Activated CD4-positive, alpha-beta T cell treated with anti-CD3 and anti-CD28 coated beads for 4 hours (primary cell): ENCODE measurements at places on chromosomes 11 and 22.

DNA sequence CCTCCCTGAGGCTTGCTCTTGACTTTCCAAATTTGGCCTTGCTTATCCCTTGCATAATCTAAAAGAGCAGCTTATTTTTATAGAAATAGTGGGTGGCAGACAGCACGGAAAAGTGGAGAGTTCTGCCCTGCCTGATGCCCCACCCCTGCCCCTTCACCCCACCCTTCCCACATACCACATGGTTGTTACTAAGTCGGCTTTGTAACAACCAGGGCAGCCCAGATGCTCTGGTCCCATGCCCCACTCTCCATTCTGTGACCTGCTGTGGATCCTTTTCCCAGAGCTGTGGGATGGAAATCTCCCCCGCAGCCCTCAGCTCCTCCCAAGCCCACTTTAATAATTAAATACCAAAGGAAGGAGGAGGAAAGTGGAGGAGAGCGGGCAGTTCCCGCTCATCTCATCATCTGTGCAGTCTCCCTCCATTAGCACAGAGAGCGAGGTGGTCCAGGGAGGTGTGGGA is 10.9 kb downstream of the MRGPRF start:
- DNase-seq = no peak

DNA sequence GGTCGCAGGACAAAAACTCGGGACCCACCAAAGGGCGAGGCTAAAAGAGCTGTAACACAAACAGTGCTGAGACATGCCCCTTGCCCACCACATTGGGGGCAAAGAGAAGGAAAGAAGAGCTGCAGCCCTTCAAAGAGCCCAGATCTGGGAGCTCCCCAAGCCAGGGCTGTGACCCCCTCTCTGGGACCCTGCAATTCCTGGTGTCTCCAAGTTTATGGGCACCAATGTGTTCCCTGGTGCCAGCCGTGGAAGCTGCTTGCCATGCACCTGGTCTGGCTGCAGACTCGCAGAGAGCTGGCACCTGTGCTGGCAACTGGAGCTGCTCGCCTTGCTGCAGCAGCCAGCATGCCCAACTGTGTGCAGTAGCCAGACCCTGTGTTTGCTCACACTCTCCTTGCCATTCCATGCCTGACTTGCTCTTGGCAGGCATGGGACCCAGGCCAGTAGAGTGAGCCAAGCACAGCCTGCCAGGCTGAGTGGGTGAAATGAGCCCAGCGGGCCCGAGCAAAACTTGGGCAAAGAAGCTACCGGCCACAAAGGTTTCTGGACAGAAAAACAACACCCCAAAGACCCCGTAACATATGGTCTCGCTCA is 16.0 kb downstream of the RRP8 start:
- no peak for DNase-seq

- DNase-seq = no peak
Observed at GRCh38 chr11:93668171-93668570, 6.7 kb downstream of the CEP295 start.

DNA sequence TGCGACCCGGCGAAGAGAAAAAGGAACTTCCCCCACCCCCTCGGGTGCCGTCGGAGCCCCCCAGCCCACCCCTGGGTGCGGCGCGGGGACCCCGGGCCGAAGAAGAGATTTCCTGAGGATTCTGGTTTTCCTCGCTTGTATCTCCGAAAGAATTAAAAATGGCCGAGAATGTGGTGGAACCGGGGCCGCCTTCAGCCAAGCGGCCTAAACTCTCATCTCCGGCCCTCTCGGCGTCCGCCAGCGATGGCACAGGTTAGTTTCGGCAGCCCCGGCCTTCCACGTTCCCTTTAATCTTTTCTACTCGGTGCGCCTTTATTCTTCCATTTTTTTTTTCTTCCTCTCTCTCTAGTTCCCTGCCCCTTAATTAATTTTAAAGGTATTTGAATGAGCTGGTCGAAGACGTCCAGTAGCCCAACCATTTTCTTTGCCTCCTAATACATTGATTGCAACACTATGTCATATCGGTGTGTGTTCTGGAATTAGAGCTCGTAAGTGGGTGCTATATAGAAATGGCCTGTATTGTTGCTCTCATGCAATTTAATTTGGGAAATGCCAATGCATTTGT is 537 bp downstream of the EP300 start:
- DNase-seq = peak; percentile 14

DNA sequence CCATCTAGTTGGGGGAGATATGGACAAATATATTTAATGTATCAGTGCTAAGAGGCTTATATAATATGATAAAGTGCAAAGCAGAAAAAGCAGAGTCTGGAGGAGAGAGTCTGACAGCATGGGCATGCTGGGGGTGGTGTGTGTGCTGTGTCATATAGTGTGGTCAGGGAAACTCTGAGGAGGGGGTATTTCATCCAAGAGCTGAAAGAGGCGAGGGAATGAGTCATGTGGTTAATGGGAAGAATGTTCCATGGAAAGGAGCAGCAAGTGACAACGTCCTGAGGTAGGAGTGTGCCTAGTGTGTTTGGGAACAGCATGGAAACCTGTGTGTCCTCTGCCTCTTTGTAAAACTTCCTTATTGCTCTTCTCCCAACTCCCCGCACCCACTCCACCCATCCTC is 38.0 kb downstream of the EIF3F start:
- DNase-seq = no peak

DNA sequence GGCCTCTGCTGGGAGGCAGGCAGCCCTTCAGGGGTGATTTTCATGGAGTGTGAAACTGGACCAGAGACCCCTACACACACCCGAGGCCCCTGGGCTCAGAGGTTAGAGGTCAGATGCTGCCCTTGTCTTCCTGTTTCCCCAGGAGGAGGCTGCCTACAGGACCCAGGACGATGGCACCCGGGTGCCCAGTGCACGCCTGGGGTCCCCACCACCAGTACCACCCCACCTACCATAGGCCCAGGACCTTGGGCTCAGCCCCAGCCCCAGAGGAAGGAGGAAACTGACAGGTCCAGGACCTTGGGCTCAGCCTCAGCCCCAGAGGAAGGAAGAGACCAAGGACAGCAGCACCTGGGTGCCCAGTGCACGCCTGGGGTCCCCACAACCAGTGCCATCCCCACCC is 79.2 kb downstream of the BRD1 start:
- no peak for DNase-seq

DNA sequence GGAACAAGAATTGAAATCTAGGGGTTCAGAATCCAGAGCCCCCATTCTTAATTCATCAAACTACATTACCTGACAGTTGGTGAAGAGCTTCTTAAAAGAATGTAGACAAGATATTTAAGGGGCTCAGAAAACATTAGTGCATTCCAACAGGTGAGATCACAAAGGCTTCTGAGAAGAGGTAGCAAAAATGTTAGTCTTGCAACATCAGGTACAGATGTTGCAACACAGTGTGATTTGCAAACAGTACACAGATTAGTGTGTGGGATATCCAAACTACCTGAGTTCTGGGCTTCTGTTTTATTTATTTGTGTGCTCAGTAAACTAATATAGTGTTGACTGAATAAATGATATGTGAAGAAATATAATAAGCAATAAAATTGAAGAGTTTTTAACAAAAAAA is 11.8 kb downstream of the CASP4 start:
- DNase-seq = no peak

DNA sequence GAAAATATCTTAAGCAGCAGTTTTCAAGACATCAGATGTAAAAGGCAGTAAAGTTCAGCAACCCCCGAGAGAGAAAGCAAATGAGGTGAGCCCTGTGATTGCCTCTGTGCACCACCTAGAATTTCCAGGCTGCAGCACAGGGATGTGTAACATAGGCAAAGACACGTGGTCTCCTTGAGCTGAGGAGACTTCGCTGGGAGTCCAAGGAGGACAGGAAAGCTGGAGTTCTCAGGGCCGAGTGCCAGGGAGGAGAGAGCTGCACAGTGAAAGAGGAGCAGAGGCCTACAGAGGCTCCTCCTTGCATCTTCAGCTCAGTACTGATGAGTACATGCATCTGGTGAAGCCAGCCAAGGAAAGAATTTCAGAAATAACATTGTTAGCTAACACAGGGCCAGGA is 17.6 kb upstream of the TOLLIP start:
- DNase-seq = no peak

DNA sequence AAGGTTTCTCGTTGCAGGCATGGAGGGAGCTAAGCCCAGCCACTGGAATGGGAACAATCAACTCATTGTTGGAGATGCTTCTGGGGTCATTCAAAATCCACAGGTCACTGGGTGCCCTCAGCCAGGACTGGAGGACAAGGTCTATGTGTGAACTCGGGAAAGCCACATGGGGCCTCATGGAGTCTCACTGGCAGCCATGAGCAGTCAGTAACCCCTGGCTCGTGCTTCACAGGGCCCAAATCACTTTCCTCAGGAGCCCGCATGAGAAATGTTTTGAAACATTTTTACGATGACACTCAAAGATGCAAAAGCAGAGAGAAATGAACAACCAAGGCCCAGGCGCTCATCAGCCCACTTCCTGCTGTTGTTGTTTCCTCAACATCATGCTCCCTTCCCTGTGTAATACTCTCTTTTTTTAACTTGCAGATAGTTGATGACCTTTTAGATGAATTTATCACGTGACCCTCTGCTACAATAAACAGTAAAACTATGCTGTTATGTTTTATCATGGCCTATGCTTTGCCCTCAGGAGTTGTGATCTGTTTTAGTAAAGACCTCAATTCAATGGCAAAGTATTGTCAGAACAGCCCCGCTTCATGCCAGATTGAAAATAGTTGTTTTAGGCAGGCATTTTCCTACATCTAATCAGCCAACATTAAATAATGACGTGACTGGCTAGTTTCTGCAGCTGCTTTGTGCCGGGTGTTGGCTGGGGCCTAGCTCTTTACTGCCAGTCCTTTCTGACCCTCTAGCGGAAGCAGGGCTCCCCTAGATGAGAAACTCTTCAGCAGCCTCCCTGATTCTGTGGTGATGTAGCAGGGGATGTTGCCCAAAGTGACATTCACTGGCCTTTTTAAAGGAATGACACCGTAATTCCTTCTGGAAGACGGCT is 39.7 kb downstream of the ADAMTS15 start:
- no peak for DNase-seq

GRCh38 chr22:47563406-47564157 is 801.1 kb downstream of the TBC1D22A start:
- DNase-seq = no peak

GRCh38 chr22:29706486-29706885 is 13.3 kb upstream of the CABP7 start:
- no peak for DNase-seq

DNA sequence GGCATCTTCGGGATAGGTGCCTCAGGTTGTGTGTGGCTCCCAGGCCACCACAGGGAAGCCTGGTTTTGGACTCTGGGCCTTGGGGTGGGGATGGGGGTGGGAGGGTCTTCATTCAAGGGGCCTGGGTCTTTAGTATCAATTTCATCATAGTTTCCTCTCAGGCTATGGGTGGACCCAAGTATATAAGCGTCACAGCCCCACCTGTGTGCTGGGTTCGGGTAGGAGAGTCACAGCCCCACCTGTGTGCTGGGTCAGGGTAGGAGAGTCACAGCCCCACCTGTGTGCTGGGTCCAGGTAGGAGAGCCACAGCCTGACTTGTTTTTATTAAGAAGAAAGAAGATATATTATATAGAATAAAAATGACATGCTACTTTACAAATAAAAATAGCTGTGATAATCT is 422.1 kb downstream of the BRD1 start:
- DNase-seq = no peak

- DNase-seq = no peak
Observed at GRCh38 chr11:97722721-97723120, 1298.0 kb upstream of the CNTN5 start.

- no peak for DNase-seq
Observed at GRCh38 chr11:69406060-69406459, 75.4 kb upstream of the LINC01488 start.

DNA sequence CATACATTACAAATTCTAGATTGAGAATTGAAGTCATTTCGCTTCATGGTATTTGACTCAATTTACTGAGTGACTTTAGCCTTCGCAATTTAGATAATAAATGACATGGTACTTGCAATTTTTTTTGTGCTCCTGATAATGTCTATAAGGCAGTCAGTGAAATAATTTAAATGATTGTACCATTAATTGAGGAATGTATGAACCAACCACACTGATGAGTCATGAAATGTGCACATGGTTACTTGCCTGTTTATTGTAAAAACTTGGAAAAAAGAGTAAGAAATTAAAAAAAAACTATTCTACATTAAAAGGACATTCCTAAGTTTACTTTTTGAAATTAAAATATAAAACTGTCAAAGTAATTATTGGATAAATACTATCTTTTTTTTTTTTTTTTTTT is 43.3 kb downstream of the DNAJC24 start:
- DNase-seq = no peak

GRCh38 chr11:119533921-119534736 is 111.2 kb upstream of the THY1 start:
- peak; percentile 28 for DNase-seq

DNA sequence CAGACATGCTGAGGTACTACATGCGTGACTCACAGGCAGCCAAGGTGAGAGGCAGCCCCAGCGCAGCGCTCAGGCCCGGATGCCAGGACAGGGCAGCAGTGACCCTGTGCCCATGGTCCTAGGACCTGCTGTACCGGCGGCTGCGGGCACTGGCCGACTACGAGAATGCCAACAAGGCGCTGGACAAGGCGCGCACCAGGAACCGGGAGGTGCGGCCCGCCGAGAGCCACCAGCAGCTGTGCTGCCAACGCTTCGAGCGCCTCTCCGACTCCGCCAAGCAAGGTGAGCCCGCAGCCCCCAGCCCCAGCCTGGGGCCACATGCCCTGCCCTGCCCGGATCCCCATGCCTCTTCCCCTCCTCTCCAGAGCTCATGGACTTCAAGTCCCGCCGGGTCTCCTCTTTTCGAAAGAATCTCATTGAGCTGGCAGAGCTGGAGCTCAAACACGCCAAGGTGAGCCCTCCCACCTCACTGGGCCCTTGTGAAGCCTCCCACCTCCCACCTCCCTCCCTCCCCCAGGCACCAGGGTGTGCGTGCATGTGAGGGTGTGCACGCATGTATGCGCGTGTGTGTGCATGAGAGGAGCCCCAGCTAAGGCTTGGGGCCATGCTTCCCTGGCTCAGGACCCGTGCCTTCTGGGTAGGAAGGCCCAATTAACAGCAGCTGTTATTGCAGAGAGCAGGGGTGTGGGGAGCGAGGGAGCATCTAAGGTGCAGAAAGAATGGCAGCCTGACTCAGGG is 5.3 kb downstream of the CFL1 start:
- DNase-seq = no peak

- no peak for DNase-seq
Observed at GRCh38 chr11:92357344-92357743, 132.7 kb downstream of the FAT3 start.
